ENCODE measurements at places on chromosomes 13 and 19.
A peak's percentile ranks its signal among the peaks of the same experiment; 100 is the strongest.

- peak; percentile 50 for DNase-seq
Observed at GRCh38 chr13:48234566-48235340, 1.7 kb downstream of the ITM2B start.

DNA sequence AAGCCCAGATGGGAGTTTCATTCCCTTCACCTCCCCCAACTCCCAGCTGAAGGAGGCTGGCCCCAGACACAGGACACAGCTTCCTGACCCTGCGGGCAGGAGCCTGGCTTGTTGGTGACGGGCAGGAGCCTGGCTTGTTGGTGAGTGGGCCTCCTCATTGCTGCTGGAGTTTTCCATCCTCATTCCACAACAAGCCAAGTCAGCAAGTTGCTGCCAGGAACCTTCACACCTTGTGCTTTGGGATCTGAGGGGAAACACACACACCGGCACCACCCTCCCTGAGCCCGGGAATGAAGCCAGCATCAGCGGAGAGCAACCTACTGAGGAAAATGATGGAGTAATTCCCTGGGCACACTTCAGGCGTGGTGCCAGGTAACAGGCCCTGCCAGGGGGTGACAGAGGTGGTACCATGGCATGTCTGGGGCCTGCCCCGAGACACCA lies 74.9 kb downstream of the ALOX5AP start:
- DNase-seq, result no peak

DNA sequence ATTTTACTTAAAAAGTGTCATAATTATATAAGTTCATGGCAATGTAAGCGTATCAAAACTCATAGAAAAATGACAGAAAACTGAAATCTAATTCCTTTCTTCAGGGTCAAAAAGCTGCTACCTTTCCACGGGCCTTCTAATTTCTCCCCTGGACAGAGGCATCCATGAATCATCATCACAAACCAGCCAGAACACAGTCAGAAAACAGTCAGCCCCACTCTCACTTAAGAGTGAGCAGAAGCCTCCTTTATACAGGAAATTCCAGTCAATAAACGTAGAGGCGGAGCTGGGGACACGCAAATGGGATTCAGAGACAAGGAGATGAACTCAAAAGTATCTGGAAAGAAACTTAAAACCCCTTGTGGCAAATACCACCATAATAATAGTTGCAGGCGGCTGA lies 54.2 kb upstream of the ABCC4 start:
- no peak for DNase-seq

DNA sequence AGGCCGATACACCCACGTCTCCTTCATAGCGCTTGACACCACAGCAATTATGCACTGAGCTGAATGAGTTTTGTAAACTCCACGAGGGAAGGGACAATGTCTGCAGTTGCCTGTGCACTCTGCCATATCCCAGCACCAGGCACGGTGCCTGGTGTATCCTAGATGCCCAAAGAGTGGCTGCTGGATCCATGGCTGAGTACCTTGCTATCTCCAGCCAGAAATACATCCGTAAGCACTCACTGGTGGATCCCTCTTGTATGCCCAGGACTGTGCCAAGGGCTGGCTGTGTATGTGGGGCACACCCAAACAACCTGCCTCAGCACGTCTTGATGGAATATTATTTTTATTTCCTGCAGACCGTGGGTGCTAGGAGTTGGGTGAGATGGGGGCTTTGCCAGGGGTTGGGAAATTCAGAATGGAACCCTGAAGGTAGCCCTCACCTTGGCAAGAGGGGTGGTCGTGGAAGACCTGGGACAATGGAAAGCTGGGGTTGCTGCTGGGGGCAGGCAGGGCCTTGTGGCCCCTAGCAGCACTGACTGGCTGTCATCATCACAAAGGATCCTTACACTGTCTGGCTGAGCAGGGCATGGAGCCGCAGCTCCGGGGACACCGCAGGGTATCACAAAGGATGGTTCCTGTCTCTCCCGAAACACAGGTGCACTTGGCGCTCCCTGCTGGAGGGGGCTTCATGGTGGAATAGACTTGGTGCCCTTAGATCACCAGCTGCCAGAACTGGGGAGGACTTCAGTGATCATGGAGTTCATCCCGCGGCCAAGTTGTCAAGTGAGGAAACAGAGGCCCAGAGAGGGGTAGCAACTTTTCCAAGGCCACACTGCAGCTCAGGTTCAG lies 131.3 kb downstream of the URI1 start:
- DNase-seq, result no peak

DNA sequence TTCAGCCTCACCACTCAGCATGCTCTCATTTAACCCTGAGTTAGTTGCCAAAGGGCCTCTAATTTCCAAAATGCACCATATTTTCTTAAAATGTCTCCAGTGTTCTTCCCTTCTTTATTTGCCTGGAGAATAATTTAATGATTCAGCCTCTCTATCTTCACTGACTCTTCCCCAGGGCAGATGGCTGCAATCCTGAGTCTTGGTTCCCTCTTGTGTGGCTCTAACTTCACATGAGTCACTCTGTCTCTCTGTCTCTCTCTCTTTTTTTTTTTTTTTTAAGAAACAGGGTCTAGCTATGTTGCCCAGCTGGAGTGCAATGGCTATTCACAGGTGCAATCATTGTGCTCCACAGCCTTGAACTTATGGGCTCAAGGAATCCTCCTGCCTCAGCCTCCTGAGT lies 251.4 kb downstream of the VWA8 start:
- DNase-seq, result no peak

GRCh38 chr13:83024955-83025594 lies 857.2 kb downstream of the SLITRK1 start:
- DNase-seq, result no peak
